ENCODE measurements at places on chromosomes 7 and 10. TPM values are rescaled to one million over a fixed set of nuclear protein-coding genes. Genes with fewer than 3 reads are reported as not detected.

Gene SPDYE11
- total RNA-seq, result not detected

Gene FAM237B
- total RNA-seq, result not detected

Gene NSUN5
- total RNA-seq, result 31.4 TPM

- no peak for DNase-seq
Measured at GRCh38 chr7:15582773-15583172, 21.0 kb upstream of the AGMO start.

DNA sequence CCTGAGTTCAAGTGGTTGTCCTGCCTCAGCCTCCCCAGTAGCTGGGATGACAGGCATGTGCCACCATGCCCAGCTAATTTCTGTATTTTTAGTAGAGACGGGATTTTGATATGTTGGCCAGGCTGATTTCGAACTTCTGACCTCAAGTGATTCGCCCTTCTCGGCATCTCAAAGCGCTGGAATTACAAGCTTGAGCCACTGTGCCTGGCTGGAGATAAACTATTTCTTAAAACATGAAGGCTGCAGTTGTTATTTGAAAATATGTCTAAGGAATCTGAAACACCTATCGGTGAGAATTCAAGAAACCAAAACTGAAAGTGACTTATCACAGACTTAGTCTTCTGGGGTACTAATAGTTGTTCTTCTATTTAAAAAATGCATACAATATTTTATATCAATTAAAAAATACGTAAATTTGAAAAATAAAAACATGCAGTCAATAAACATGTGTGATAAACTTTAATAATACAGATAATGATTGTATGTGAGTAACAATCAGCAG lies 176.9 kb upstream of the PRSS58 start:
- DNase-seq, result no peak

DNA sequence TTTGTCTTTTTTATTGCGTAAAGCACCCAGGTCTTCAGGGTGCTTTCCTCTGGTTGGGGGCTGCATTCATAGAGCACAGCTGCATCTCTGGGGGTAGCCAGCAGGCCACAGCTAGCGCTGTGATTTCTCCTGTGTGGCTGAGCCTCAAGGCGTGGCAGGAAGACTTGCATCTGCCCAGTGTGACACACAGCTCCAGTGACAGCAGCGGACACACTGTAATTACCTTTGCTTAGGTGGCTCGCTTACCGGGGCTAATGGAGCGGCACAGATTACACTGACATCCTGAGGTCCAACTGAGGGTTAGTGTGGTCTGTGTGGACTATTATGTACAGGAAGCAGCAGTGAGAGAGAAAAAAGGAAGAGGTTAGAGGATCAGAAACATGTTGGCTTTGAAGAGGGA lies 27.1 kb downstream of the ABCB4 start:
- DNase-seq, result no peak

GRCh38 chr10:79927111-79927828 lies 21.6 kb downstream of the SFTPD start:
- no peak for DNase-seq

- DNase-seq, result no peak
Measured at GRCh38 chr10:22693371-22693784, 21.0 kb downstream of the PIP4K2A start.

DNA sequence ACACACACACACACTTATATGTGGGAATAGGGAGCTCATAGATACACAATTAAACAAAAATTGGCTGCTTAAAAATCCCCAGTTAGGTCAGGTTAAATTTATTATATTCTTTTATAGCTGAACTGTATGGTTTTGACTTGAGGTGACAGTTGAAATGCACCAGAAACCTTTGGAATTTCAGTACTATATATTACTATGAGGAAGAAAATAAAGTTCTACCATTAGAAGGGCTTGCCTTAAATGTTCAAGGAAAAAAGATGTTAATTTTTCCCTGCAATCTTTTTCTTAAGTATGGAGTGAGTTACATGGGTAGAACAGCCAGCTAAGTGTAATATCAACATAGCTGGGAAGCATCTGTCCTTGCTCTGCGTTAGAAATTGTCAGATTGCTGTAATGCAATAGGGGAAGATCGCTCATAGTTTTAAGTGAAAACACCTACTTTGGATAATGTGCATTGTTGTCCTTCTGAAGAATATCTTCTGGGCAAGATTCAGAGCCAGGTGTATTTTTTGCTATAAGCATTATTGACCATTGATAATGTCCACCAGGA lies 415.8 kb upstream of the MKI67 start:
- DNase-seq, result no peak

DNA sequence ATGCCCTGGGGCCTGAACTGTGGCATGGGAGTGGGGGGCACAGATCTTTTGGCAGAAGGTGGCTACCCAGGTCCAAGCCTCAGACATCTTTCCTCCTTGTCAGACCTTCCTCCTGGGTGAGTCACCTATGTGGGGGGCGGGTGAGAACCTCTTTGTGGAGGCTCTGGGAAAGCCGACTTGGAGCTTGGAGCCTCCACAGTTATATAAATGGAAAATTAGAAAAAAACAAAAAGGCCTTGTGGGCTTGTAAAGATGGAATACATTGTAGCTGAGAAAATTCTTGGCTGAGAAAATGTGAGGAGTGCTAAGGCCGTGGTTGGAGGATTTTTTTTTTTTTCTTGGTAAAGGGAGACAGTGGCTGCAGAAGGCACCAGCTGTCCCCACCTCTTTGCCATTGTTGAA lies 292.5 kb downstream of the CCDC3 start:
- DNase-seq, result no peak

DNA sequence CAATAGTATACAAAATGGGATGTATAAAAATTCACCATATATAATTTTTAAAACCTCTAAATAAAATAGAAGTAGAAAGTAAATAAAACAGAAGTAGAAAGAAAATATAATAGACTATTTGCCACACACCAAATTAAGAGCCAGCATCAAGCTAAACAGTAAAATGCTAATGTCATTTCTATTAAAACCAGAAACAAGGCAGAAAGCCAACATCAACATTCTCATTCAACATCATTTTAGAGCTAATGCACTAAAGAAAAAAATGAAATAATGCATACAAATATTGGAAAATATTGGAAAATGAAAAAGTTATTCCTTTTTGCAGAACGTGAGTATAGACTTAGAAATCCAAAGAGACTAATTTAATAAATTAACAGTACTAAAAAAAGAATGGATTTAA lies 23.4 kb upstream of the RELN start:
- DNase-seq, result no peak

DNA sequence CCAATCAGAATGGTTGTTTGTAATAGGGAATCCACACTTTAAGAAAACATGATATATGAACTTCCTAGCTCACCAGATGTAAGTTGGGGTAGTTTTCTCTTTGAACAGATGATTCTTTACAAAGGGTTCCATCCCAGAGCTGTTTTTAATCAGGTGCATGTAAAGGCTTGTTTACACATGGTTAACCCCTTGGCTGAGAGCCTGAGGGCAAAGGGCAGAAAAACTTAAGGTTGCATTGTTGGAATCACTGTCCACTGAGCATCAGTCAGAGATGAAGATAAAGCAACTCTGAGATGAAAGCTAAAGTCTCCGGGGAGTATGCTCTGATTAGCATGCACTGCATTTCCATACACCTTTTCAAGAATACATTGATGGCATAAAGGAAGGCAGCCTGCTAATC lies 518.2 kb downstream of the SORCS3 start:
- DNase-seq, result no peak

Data from lower leg skin (tissue), 4 donors.